ENCODE measurements at places on chromosomes 2 and 18.

- DNase-seq, result no peak
These were observed 568.5 kb upstream of the SOX11 start for GRCh38 chr2:5123582-5124196.

GRCh38 chr2:147630585-147630984, 214.2 kb upstream of the ACVR2A start:
- DNase-seq, result no peak

GRCh38 chr18:44637210-44638033, 43.3 kb upstream of the SETBP1 start:
- DNase-seq, result peak; percentile 59

- DNase-seq, result peak; percentile 79
These were observed 110.6 kb upstream of the PXDN start for GRCh38 chr2:1854729-1855547.

GRCh38 chr18:26806224-26806623, 59.3 kb downstream of the AQP4 start:
- DNase-seq, result no peak

- DNase-seq, result peak; percentile 95
These were observed 90.2 kb downstream of the CABLES1 start for GRCh38 chr18:23225503-23225902.

GRCh38 chr2:3313781-3314375, 63.7 kb downstream of the EIPR1 start:
- no peak for DNase-seq

- no peak for DNase-seq
These were observed 1427.7 kb upstream of the CELF4 start for GRCh38 chr18:38993342-38993741.

GRCh38 chr2:74327199-74327598, 16.0 kb downstream of the SLC4A5 start:
- no peak for DNase-seq

- DNase-seq, result peak; percentile 41
These were observed 6.8 kb downstream of the SFT2D3 start for GRCh38 chr2:127707890-127708648.

- DNase-seq, result no peak
These were observed 259.1 kb downstream of the TDRD15 start for GRCh38 chr2:21382701-21383520.

GRCh38 chr18:68340606-68341005, 374.3 kb downstream of the TMX3 start:
- DNase-seq, result no peak

- DNase-seq, result no peak
These were observed 204.4 kb downstream of the MCFD2 start for GRCh38 chr2:46711156-46711555.

- no peak for DNase-seq
These were observed 67.0 kb upstream of the TCF4 start for GRCh38 chr18:55654986-55655385.

DNA sequence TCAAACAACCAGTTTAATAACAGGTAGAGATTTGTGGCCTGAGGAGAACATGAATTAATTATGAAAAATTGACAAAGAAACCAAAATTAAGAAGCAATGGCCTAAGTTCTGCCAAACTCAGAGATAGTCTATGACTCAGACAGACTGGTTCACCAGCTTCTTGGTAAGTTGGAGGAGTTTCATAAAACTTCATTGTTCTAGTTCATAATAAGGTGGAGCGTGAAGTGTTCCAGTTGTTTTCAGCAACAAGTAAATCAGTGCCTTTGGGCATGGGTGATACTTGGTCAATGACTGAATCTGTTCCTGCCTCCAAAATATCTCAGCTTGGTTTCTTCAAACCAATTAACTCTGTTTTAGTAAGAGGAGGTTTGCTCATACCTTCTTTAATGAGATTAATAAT, 40.0 kb downstream of the SLC40A1 start:
- no peak for DNase-seq

DNA sequence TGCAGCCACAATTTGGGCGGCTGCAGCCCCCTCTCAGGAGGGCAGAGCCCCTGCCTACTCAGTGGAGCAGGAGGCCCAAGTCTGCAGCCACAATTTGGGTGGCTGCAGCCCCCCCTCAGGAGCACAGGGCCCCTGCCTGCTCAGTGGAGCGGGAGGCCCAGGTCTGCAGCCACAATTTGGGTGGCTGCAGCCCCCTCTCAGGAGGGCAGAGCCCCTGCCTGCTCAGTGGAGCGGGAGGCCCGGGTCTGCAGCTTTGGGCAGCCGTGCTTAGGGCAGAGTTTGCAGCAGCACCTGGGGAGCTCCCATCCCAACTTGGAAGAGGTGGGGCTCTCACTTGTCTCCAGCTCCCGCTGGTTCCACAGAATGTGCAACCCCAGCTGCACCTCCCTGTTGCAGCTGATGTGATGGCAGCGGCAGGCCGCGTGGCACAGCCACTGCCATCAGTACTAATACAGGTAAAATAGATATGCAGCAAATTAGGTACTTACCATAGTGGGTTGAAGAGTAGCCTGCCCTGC, 99.4 kb downstream of the TWIST2 start:
- DNase-seq, result no peak

GRCh38 chr18:42404151-42404550, 449.1 kb downstream of the PIK3C3 start:
- DNase-seq, result no peak

DNA sequence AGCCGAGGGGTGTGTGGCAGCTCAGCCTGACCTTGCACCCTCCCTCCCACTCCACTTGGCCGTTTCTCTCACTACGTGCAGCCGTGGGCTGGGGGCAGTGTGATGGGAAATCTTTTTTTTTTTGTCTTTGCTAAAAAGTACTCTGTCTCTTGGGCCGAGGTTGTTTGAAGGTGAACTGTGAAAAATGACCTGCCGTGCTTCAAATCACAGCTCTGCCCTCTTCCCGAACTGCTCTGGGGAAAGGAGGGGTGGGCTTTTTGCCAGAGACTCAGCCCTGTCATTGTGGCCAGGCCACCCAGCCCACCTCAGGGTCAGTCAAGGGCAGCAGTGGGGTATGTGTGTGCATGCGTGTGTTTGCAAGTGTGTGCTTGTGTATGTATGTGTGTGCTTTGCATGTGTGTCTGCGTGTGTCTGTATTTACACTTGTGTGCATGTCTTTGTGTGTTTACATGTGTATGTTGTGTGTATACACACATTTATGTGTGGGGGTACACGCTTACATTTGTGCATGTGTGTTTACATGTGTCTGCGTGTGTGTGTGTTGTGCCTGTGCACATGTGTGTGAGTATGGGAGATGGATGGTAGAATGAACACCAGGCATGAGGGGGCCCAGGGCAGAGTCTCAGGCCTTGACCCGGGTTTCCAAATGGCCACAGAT, 61.3 kb upstream of the HAAO start:
- no peak for DNase-seq
